Omental fat pad (tissue), 4 donors: ENCODE measurements at places on chromosomes 3 and 15.

GRCh38 chr15:67148196-67148701, 82.8 kb downstream of the SMAD3 start:
- no peak for DNase-seq

- DNase-seq = no peak
These were observed 94.1 kb upstream of the ATP2B2 start for GRCh38 chr3:10599444-10599843.

DNA sequence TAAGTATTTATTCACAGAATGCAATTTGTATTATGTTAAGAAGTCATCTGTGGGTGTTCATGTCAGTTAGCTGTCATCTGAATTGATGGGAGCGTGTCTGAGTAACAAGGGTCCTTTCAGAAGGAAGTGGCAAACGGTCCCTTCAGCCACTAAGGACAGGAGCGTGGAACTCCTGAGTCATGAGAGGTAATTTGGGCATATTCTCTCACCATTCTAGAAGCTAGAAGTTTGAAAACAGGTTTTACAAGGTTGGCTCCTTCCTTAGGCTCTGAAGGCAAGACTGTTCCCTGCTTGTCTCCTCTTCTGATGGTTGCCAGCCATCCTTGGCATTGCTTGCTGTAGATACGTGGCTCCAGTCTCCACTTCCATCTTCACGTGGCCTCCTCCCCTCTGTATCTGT, 19.7 kb downstream of the ABHD2 start:
- no peak for DNase-seq

DNA sequence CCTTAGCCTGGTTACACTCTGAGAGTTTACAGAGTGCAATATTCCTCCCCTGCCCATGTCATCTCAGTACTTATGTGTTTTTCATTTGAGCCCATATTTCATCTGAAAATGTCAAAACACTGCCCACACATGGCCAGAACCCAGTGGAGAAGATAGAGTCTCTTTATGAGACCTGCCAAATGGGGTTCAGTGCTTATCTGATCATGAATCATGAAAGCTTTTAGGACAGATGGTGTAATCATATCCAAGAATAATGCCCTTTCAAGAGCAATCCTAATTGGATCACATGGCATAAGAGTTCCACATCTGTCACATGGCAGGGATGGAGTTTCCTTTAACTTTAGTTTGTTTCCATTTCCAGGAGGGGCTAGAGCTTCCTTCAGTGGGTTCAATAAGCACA, 77.2 kb upstream of the AGBL1 start:
- DNase-seq = no peak

DNA sequence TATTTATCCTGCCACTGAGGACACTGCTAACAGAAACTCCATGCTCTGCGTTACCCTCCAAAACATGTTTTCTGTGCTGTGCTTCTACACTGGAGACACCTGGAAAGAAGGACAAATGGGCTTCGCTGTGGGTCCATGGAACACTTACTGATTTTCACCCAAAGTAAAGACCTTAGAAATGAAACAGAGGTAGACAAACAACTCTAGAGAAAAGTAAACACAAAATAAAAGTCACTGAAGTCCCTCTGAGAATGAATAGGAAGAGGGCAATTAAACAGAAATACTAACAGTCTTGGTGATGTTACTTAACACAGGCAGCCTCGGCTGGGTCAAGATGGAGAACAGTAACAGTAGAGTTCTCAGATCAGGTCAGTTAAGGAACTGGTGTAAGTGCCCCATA, 6.7 kb upstream of the STIMATE start:
- no peak for DNase-seq

DNA sequence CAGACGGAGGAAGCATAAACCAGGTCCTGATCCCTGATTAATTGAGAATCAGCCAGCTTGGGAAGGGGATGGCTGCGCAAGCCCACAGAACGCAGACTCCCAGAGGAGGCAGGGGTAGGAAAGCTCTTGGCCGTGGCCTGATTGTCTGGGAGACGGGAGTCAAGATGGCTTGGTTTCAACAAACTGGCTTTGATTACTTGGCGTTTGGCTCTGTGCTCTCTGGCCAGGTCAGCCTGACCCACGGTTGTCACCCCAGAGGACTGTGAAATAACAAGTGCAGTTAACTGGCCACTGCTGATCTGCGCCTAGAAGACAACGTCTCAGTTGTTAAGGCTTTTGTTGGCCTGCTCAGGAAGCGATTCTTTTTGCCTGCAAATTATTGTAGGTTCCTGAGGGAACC, 387.0 kb upstream of the PROK2 start:
- no peak for DNase-seq

GRCh38 chr15:58346361-58346760, 85.4 kb upstream of the LIPC start:
- DNase-seq = no peak

GRCh38 chr3:99639579-99639978, 1.2 kb downstream of the COL8A1 start:
- DNase-seq = no peak

DNA sequence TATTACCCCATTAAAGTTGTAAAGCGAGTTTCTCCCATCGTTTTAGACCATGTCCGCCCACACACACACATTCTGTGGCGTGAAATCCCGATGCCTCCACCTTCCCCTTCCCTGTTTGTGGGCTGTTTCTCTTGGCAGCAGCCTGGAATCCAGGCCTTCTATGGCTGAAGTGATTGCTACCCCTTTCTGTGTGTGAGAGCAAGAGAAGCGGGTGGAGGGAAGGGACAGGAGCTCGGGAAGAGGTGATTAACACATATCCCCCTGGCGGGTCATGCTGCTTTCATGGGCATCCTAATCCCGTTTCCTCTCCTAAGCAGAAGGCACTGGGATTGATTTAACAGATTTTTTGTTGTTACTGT, 283.8 kb upstream of the RGMA start:
- DNase-seq = no peak

DNA sequence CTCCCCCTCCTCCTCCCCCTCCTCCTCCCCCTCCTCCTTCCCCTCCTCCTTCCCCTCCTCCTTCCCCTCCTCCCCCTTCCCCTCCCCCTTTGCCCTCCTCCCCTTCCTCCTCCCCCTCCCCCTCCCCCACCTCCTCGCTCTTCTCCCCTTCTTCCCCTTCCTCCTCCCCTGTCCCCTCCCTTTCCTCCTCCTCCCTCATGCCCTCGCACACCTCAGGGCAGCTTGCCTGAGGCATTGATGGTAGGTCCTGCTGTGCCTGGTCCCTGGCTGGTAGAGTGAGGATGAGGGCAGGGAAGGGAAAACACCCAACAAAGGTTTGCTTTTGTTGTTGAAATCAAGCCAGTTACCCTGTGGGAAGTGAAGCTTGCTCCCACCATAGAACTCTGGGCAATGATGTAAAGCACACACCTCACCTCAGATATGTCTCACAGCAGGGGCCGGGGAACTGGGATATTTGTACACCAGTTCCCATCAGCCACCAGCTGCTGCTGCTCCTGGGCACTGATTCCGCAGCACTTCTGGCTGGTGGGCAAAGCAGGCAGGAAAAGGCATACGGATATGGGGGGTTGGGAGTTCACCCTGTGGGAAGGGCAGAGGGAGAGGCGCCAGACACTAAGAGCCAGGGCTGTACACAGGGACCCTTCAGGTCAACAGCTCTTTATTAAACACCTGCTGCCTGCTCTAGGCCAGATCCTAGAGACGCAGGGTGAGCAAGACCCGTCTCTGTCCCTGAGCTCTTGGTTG, 13.8 kb downstream of the ISG20 start:
- DNase-seq = no peak

DNA sequence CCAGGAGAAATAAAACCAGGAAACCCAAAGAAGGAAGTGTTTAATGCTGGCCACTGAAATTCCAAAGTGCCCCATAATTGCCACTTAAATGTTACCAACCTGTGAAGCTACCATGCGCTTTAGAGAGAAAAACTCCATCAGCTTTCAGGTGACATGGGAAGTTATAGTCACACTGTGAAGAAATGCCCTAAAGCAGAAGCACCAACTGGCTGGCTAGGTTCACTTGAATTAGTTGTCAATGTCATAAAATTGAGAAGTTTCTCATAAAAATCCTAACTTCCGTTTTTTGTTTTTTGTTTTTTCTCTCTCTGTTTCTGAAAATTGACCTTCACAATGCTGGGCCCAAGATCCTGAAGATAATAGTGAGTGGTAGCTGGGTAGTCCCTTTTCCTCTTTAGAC, 167.9 kb upstream of the CTNNB1 start:
- DNase-seq = no peak

GRCh38 chr15:80744415-80744814, 34.8 kb upstream of the CEMIP start:
- no peak for DNase-seq
